ENCODE measurements at places on chromosomes 6 and 20. TPM values are rescaled to one million over a fixed set of nuclear protein-coding genes. Genes with fewer than 3 reads are reported as not detected.

DNA sequence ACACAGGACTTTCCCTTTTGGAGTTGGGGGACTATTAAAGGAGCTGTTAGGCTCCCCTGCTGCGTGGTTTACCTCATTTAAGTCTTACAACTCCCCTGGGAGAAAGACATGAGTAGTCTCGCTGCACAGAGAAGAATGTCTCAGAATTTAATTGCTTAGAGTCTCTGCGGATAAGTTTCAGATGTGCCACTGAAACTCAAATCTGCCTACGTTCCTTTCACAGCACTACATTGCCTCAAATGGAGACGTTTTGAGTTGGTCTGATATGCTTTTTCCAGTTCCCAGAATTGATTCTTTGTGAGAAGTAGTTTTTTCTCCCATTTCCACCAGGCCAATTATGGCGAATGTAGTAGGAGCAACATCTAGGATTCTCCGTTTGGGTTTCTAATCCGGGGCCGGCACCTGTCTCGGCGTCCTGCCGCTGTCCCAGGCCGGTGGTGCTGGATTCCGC is 532 bp upstream of the SLC35F1 start:
- peaks cover 6% of the 10 kb centered on the region for H3K27me3 ChIP-seq
- no peaks in the 10 kb centered on the region for H3K36me3 ChIP-seq
- no peak overlapping the region for H3K27ac ChIP-seq
- H3K4me1 ChIP-seq: peaks cover 6% of the 10 kb centered on the region
- DNase-seq: no peak
- H3K4me3 ChIP-seq: peak overlapping the region; percentile 78

The STXBP5 gene
- 21.8 TPM for total RNA-seq

DNA sequence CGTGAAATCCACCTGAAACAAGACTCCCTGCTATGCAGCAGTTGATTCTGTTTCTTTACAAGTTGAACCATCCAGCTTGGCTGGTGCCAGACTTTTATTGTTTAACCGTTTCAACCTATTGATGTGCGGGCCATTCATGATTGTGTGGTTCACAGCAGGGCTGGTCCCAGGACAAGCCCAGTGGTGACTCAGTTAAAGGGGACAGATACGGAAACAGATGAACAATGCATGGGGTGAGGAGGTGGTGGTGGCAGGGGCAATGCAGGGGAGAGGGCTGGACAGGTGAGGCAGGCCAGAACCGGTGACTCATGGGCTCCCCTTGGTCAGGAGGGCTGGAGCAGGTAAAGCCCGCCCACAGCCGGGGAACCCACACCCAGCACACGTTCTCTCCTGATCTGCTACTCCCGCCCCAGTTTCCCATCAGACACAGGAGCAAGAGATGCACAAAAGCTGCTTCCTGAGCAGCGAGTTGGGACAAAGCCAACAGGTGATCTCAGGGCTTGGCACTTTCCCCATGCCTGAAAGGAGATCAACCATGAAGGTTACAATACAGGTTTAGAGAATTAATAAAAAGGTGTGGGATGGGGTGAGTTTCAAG is 232.2 kb downstream of the LY86 start:
- H3K27me3 ChIP-seq: no peaks in the 10 kb centered on the region
- H3K4me3 ChIP-seq: no peak overlapping the region
- H3K4me1 ChIP-seq: peaks cover 9% of the 10 kb centered on the region
- H3K36me3 ChIP-seq: no peaks in the 10 kb centered on the region

The MRPS18B gene
- 143 TPM for total RNA-seq

GRCh38 chr20:52242237-52243230 is 51.0 kb upstream of the ZFP64 start:
- no peaks in the 10 kb centered on the region for H3K27me3 ChIP-seq
- no peak overlapping the region for H3K27ac ChIP-seq
- H3K36me3 ChIP-seq: no peaks in the 10 kb centered on the region
- no peak overlapping the region for H3K4me3 ChIP-seq

DNA sequence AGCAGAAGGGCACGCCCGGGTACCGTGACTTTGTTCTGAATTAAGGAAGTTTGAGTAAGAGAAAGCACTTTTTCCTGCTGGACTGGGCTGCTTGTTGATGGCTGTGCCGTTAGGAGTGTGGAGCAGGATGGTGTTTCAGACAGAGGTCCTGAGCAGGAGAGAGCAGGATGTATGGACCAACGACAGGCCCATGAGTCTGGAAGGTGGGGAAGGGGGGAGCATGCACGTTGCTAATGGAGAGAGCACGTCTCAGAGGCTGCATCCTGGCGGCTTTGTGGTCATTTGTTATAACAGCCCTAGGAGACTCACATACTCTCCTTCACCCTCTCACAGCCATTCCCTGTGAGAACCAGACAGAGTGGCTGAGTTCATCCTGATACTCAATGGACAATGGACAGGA is 56.8 kb downstream of the PHACTR3 start:
- no peaks in the 10 kb centered on the region for H3K4me1 ChIP-seq
- H3K4me3 ChIP-seq: no peak overlapping the region
- no peak for DNase-seq
- no peaks in the 10 kb centered on the region for H3K36me3 ChIP-seq
- peaks cover 47% of the 10 kb centered on the region for H3K27me3 ChIP-seq
- no peak overlapping the region for H3K27ac ChIP-seq

- peaks cover 43% of the 10 kb centered on the region for H3K4me1 ChIP-seq
- H3K36me3 ChIP-seq: peaks cover 13% of the 10 kb centered on the region
- no peaks in the 10 kb centered on the region for H3K27me3 ChIP-seq
- no peak for DNase-seq
- peak within 1 kb of the TSS; percentile 74 for H3K4me3 ChIP-seq
- H3K27ac ChIP-seq: peak within 1 kb of the TSS; percentile 100
Measured at GRCh38 chr20:2101057-2101864, at the start of gene STK35. STK35 (plus strand) TSS chr20:2101827; CDS start chr20:2101882, 55 bp downstream.

- no peak for DNase-seq
- no peaks in the 10 kb centered on the region for H3K4me1 ChIP-seq
- H3K4me3 ChIP-seq: no peak overlapping the region
- H3K27me3 ChIP-seq: no peaks in the 10 kb centered on the region
- no peak overlapping the region for H3K27ac ChIP-seq
Measured at GRCh38 chr6:48318670-48319069, 207.7 kb upstream of the PTCHD4 start.

The ZKSCAN4 gene
- total RNA-seq: 7.8 TPM

- H3K36me3 ChIP-seq: no peaks in the 10 kb centered on the region
- no peak overlapping the region for H3K4me3 ChIP-seq
- peaks cover 19% of the 10 kb centered on the region for H3K27me3 ChIP-seq
- no peaks in the 10 kb centered on the region for H3K4me1 ChIP-seq
- no peak for DNase-seq
- no peak overlapping the region for H3K27ac ChIP-seq
Measured at GRCh38 chr6:7933794-7934193, 23.2 kb upstream of the TXNDC5 start.

DNA sequence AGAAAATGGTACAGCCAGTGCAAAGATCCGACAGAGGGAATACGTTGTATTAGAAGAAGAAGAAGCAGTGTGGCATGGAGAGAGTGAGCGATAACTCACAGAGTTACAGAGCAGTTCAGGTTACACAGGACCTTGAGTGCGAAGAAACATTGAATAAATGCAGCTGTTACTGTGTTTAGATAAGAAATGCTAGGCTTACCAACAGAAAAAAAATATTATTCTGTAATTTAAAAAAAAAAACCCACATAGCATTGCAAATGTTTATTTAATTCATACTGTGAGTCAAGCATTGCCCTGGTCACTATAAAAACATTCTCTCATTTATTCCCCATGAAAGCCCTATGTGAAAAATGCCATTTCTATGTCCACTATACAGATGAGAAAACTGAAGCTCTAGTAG is 373.4 kb upstream of the EPHA7 start:
- H3K4me1 ChIP-seq: no peaks in the 10 kb centered on the region
- no peaks in the 10 kb centered on the region for H3K36me3 ChIP-seq
- H3K4me3 ChIP-seq: no peak overlapping the region
- H3K27me3 ChIP-seq: no peaks in the 10 kb centered on the region
- no peak overlapping the region for H3K27ac ChIP-seq

Measured in HepG2 (cell line).